Stimulated activated naive B cell treated with anti-CD40 and anti-IgM and Interleukin-4, amounts not matched to agents 10 μg/mL and 1 μg/mL and 100 μg/mL, for 72 hours (primary cell): ENCODE measurements at places on chromosomes 2 and 18.

DNA sequence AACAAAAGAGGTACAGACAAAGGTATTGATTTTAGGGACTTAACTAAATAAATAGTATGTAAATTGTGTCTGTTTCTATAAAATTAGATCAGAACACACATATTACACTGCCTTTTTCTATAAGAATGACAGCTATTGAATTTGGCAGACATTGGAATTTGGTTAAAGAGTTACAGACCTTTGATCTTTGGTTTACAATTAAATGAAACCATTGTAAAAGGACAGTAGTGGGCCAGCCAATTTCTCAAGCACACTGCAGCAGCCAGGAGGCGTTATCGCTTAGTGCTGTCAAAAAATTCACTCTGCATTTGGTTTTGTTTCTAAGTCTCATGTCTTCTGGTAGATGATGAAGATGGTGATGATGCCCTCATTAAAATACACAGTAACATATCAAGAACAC, 175.9 kb downstream of the NR4A2 start:
- DNase-seq, result no peak

- no peak for DNase-seq
These were observed 50.0 kb downstream of the ASAP2 start for GRCh38 chr2:9256570-9257043.

GRCh38 chr18:23552505-23552904, 33.8 kb downstream of the NPC1 start:
- no peak for DNase-seq

DNA sequence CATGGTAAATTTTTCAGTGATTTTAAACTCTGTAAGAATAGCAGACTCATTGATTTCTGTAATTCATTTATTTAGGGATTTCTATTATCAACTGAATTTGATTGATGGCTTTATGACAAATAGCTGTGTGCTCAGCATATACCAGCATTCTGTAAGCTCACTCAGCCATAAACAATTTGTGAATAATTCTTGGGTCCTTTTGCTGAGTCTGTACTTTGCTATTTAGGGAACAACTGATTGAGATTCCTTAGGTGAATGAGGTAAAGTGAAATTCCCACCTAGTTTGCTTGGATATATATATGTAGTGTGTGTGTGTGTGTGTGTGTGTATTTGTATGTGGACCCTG, 76.7 kb upstream of the CAVIN2 start:
- no peak for DNase-seq

DNA sequence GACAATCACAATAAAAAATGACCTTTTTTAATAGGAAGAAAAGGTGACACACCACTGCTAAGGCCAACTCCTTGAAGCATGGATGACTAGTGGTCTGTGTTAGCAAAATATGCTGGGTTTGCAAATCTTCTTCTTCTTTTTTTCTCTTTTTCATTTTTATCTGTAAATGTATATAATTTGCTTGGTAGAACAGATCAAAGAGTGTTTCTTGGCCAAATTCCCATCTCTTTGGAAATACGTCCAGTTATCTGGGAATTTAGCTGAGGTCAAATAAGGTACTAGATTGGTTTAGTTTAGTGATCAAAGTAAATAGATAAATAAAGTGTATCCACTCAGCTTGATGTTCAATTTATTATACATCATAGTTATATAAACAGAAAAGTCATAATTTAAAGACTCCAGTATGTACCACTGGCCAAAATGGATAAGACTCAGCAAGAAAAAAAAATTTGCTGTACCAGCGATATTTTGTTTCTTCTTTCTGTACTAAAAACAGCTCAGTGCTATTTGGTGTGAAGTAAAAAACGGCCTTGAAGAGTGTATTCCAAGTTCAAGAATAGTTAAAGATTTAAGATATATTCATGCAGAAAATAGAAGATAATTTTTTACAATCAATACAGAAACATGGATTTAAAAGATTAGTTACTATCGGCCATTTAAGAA, 738.6 kb upstream of the PIK3C3 start:
- DNase-seq, result no peak

- DNase-seq, result no peak
These were observed 50.9 kb downstream of the KIF1A start for GRCh38 chr2:240769096-240769495.

DNA sequence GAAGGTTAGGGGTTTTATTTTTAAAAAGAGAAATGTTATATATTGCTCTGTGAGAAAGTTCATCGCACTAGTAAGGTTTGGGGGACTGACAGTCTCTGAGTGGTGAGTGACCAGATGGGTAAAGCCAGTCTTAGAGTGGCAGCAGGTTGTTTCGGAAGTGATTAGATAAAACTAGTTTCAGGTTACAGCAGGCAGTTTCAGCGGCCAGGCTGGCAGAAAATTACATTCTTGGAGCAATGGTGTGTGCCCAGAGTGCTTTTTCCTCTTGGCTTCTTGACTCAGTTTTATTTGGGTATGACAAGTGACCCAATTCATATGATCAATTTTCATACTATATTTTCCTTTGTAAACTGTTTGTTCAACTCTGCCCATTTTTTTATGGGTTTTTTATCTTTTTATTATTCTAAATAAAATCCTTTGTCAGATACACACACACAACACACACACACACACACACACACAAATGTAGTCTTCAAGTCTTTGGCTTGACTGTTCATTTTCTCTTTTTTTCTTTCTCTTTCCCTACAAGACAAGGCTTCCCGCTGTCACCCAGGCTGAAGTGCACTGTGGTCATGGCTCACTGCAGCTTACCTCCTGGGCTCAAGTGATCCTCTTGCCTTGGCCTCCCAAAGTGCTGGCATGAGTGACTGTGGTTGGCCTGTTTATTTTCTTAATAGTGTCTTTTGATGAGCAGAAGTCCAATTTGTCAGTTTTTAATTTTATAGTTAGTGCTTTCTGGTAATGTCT, 30.9 kb downstream of the RALBP1 start:
- DNase-seq, result no peak

DNA sequence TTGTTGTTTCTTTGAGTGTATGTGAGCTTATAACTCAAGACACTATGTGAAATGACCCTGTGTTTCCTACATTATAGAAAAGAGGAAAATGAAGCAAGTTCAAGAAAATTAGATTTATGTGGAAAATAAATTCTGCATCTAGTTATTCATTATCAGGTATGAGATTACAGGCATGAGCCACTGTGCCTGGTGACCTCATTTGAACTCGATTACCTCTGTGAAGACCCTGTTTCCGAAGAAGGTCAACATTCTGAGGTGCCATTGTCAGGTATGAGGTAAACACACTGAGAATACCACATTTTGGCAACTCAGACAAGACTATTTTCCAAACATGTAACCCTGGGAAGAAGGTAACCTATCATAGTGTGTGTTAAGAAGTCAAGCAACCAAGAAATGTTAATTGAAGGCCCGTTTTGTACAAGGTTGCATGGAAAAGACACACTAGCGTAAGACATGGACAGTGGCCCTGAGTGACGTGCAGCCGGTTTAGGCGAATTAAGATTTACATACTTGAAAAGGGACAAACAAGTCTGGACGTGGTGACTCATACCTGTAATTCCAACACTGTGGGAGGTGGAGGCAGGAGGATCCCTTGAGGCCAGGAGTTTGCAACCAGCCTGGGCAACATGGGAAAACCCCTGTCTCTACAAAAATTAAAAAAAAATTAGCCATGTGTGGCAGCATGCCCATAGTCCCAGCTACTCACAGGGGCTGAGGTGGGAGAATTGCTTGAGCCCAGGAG, 186.6 kb downstream of the NEDD4L start:
- peak; percentile 52 for DNase-seq

- DNase-seq, result no peak
These were observed 29.9 kb upstream of the STK39 start for GRCh38 chr2:168277276-168277675.

GRCh38 chr2:210553373-210553772, 3.0 kb upstream of the CPS1 start:
- no peak for DNase-seq

DNA sequence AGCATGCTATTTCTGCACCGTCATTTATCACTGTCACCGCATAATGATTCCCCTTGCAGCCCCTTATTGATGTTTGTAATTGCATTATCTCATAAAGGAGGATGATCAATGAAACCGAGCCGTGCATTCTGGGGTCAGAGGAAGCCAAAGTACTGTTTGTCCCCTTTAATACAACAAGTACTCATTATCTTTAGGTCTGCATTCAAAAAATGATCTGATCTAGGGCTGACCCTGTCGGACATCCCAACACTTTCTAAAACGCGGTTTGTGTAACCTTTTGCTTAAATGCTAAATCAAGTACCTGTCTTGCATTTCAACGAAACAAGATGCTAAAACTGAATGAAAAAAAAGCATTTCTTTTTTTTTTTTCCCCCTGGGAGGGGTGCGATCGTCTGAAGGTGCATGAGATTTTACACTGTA, 143.8 kb downstream of the MEIS1 start:
- DNase-seq, result no peak

GRCh38 chr2:238183821-238184220, 19.7 kb downstream of the ILKAP start:
- DNase-seq, result no peak

- no peak for DNase-seq
These were observed 1.4 kb upstream of the PLCL1 start for GRCh38 chr2:197803033-197803444.

- DNase-seq, result no peak
These were observed 301.3 kb downstream of the ZNF407 start for GRCh38 chr18:74898965-74899364.

- no peak for DNase-seq
These were observed 44.3 kb upstream of the ASB1 start for GRCh38 chr2:238382381-238382781.

DNA sequence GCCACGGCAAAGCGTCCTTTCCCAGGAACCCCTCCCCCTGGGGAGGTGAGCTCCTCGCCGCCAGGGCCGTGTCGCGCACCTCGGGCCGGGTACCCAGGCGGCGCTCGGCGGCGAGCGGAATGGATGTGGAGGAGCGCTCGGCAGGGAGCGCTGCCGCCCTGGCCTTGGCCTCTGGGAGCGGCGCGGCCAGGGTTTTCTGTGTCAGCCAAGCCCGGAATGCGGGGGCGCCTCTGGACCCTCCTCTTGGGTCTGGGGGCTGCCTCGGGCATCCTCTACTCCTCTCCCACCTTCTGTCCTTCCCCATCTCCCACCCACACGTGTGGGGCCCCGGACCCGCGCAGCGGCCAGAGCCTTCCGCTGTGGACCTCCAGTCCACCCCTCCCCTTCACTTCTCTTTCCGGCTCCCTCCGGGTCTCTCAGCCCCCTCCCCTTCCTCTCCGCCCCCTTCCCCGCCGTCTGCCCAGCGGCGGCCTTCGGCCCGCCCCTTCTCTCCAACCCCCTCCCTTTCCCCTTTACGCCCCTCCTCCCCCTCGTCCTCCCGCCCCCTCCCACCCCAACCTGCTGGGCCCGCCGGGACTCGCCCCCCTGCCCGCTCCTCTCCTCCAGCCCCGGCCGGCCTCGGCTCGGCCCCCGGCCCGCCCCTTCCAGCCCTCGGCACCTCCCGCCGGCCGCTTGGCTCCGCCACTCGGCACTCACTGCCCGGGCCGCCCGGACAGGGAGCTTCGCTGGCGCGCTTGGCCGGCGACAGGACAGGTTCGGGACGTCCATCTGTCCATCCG, at the start of gene MERTK:
Gene MERTK, plus strand, starts transcription at position 684 of the 779 bp plus-strand sequence. CDS start 129 bp downstream, outside the sequence.
- DNase-seq, result peak; percentile 37

DNA sequence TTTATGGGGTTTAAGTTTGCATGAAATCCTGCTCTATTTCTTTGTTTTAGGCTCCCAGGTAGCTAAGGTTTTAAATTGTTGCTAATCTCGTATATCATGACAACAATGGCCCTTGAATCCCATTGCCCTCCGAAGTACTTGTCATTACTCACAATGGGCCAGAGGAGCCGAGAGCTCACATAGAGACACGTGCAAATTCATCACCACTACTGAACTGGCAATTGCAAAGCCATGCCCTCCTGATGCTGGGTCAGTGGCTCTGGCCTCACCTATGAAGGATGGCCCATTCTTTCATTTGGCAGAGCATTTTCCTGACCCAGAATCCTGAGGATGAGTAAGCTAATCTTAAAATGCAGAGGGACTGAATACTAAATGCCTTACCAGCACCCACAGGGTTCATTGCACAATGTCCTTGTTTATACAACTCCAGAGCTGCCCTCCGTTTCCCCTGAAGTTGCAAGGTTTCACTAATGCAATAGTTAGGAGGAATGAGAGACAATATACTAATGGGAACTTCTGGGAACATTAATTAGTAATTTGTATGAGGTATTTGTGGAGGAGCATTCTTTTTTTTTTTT, 71.6 kb upstream of the GAREM1 start:
- no peak for DNase-seq

GRCh38 chr2:209146682-209147320, 277.0 kb upstream of the MAP2 start:
- no peak for DNase-seq

DNA sequence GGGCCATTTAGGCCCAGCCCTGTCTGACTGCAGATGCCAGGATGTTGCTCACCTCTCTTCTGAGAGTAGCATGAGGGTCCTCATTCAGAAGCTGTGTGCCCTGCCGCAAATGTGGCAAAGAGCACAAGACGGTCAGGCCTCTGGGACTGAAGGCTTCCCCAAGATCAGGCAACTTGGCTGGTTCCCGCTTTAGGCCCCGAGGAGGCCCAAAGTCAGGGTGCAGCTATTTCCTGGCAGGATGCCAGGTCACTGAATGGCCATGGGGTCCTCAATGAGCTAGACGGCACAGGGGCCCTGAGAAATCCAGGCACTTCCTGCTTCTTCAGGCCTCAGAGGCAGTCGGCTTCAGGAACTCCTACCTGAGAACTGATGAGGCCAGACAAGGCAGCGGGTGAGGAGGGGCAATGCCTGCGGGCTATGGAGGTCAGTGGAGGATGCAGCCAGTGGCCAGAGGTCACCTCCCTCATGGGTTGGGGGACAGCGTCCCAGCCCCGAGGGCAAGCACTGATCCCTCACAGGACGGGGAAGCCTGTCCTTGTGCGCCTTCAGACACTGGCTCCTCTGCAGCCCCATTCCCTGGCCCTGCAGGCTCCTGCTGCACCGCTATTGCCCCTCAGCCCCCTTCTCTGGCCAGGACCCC, 44.9 kb downstream of the LMAN2L start:
- no peak for DNase-seq

GRCh38 chr18:49728542-49728941, 84.8 kb downstream of the ACAA2 start:
- DNase-seq, result no peak

GRCh38 chr2:8310557-8311455, 371.1 kb upstream of the ID2 start:
- peak; percentile 26 for DNase-seq

GRCh38 chr2:96846825-96847224, 3.0 kb upstream of the ANKRD23 start:
- no peak for DNase-seq

DNA sequence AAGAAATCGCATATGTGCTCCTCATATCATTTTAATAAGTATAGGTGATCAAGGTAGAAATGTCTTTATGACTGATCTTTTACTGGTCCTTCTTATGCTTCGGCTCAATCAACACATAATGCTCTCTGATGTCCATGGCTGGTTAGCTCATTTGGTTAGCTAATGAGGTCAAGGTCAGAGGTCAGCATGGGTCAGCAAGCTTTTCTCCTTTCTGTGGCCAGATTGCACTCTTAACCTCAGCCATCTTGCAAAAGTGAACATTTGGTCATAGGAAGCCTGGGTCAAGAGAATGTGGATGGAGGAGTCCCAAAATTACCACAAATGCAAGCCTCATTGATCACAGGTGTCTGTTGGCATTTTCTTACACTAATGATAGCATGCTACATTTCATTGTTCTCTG, 35.4 kb upstream of the DARS1 start:
- no peak for DNase-seq

GRCh38 chr2:215787025-215787424, 226.3 kb downstream of the MREG start:
- DNase-seq, result no peak
